ENCODE measurements at places on chromosomes 2 and 18.

- DNase-seq: no peak
Observed at GRCh38 chr2:188415754-188416083, 124.0 kb downstream of the GULP1 start.

- peak; percentile 82 for DNase-seq
Observed at GRCh38 chr2:215793747-215794595, 219.4 kb downstream of the MREG start.

- DNase-seq: no peak
Observed at GRCh38 chr2:216082805-216083204, 1.1 kb downstream of the TMEM169 start.

- no peak for DNase-seq
Observed at GRCh38 chr2:100063459-100063953, 78.9 kb downstream of the AFF3 start.

- DNase-seq: no peak
Observed at GRCh38 chr18:9353596-9353995, 19.0 kb downstream of the TWSG1 start.

GRCh38 chr2:113282747-113283533 is 4.2 kb upstream of the PAX8 start:
- no peak for DNase-seq

- no peak for DNase-seq
Observed at GRCh38 chr18:77151033-77151771, 18.6 kb upstream of the MBP start.

GRCh38 chr18:23526501-23527063 is 23.3 kb downstream of the RMC1 start:
- no peak for DNase-seq

GRCh38 chr2:232377319-232377718 is 1.2 kb upstream of the ALPP start:
- DNase-seq: no peak

GRCh38 chr2:239689410-239689809 is 288.6 kb upstream of the HDAC4 start:
- no peak for DNase-seq

GRCh38 chr2:181818840-181819239 is 72.7 kb upstream of the ITPRID2 start:
- DNase-seq: no peak

DNA sequence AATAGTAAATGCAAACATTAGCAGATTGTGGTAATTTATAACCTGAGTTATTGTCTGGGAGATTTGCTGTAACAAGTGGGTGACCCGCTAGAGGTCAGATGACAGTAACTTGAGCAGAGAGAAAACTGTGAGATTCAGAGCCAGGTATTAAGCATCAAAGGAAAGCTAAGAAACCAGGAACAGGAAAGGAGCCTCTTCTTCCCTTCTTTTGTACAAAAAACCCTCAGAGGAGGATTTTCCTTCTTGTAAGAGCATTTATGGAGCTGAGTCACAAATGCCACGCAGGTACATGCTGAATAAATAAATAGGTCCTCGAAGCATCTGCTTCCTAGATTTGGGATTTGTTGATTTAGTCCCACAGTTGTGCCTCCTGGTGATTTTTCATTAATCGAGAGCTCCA is 146.5 kb downstream of the SH3BP4 start:
- no peak for DNase-seq

- DNase-seq: no peak
Observed at GRCh38 chr2:44496130-44496529, 134.4 kb downstream of the CAMKMT start.

GRCh38 chr2:7755879-7756278 is 838.7 kb downstream of the RNF144A start:
- no peak for DNase-seq

DNA sequence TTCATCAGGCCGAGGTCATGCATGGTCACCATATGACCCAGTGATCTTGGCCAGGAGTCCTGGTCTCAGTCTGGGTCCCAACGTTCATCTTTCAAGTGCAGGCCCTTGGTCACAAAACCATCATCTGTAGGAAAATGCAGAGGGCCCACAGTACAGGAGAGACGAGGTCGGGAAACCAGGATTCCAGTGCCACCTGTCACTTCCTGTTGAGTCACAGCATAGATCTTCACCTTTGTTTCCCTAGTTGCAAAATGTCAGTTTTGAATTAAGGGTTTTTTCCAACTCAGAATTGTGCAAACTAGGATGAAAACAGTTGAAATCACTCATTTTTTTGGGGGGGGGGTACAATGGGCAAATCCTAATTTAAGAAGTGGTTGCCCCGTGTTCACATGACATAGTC is 162.2 kb downstream of the INSIG2 start:
- DNase-seq: no peak

DNA sequence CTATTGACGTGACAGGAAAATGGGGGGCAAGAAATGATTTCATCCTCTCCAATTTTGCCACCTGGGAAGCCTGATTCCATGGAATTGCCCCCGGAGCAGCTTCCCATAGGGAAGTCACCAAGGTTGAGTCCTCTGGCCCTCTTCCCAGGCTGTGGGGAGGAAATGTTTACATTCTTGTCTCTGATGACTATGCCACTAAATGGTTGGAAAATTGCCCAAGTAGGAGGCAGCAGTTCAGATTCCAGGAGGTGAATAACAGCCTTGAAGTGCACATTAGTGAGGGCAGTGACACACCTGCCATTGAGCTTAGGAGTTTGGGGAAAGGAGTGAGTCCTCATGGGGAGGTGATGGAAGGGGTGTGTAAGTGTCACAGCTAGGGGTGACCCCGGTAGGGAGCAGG is 449.2 kb upstream of the DCC start:
- DNase-seq: peak; percentile 1

DNA sequence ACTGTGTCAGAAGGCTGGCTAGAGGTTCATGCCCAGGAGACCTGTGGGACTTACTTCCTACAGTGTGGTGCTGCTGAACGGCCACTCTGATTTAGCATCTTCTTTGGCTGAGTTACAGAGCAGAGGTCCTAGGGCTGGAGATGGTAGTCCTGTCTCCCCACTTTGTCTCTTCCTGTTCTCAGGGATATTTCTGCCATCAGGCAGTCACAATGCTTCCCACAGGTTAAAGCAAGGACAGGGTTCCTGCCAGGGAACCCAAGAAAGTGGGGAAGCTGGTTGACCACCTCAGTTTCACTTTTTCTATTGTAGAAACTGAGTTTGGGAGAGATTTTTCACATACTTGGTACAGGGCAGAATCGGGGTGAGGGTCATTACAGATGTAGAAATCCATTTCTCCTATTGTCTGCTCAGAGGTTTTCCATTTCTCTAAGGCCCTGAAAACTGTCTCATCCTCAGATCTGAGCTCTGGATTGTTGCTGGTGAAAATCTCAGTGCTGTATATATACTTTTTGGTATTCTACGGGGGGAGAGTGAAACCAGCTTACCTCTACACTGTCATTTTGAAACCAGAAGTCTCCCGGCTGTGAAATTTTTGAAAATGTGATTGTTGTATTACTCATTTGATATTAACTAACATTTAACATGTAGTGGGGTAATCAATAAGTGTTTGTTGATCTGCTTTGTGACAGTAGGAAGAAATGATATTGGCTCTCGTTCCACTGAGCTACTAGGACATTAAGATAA is 37.0 kb upstream of the MEP1B start:
- DNase-seq: no peak

GRCh38 chr2:85255456-85255812 is 72.4 kb downstream of the TGOLN2 start:
- DNase-seq: no peak

DNA sequence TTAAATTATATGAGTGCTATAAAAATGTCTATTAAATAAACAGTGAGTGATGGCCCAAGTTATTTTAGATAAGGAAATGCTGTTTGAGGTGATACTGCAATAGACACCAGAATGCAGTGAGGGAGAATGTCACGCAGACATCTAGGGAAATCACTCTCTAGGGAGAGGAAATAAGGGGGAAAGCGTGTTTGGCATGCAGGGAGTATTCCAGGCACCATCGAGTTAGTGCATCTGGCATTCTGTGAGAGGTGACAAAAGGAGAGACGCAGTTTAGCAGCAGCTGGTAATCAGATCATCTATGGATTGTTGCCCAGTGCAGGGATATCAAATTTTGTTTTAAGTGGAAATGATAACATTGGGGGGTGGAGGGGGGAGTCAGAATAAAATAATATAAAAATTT is 175.4 kb upstream of the NETO1 start:
- DNase-seq: no peak

All from AG04449 (cell line).